ENCODE measurements at places on chromosomes 6 and 20.

DNA sequence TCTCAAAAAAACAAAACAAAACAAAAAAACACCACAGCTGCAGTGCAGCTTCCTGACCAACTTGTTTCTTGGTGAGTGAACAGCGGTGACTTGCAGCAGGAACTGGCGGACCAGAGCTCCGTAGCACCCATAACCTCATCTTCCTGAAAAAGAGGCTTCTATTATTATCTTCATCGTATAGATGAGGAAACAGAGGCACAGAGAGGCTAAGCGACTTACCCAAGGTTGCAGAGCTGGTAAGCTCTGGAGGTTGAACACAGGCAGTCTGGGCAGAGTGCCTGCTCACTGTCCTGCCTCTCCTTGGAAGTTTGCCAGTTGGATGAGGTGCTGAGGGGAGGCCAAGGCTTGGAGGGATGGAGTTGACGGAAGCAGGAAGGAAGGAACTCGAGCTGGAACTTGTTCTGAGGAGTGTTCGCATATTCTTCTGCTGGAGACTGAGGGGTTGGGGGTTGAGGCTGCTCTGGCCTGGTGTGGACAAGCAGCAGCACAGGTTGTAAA, 47.9 kb upstream of the CCDC167 start:
- no peak for DNase-seq

- no peak for DNase-seq
Observed at GRCh38 chr20:58268421-58268821, 40.0 kb upstream of the ANKRD60 start.

GRCh38 chr6:90586546-90586835, 381 bp downstream of the MAP3K7 start:
- DNase-seq: no peak

DNA sequence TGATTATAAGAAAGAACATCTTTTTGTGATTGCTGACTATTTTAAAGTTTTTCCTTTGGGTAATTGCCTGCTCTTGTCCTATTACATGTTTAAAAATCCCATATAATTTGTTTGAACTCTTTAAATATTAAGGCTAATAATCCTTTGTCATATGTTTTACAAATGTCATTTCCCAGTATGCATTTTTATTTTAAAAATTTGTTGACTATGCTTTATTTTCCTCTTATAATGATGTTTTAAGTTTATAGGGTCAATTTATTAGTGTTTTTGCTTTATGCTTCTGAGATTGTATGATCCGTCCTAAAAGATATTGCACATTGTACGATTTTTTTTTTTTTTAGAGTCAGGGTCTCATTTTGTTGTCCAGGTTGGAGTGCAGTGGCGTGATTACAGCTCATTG, 297.2 kb downstream of the RNF144B start:
- no peak for DNase-seq

GRCh38 chr20:18395544-18395943, 71.3 kb downstream of the DZANK1 start:
- DNase-seq: no peak

DNA sequence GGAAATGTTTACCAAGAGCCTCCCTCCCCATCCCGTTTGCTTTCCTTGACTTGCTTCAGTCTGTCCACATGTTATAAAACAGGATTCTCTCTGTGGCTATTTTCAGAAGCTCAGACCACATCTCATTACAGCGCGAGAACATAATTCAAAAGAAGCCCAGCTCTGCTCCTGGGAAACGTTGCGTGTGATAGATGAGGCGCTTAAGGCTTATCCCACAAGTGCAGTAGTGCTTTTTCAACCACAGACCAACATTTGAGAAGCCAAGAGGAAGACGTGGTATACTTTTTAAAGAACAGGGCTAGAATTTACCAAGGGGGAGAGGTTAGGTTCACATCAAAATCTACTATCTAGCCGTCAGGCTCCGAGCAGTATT, 239.5 kb downstream of the SLC24A3 start:
- no peak for DNase-seq

- no peak for DNase-seq
Observed at GRCh38 chr20:52978851-52979250, 6.7 kb downstream of the TSHZ2 start.

DNA sequence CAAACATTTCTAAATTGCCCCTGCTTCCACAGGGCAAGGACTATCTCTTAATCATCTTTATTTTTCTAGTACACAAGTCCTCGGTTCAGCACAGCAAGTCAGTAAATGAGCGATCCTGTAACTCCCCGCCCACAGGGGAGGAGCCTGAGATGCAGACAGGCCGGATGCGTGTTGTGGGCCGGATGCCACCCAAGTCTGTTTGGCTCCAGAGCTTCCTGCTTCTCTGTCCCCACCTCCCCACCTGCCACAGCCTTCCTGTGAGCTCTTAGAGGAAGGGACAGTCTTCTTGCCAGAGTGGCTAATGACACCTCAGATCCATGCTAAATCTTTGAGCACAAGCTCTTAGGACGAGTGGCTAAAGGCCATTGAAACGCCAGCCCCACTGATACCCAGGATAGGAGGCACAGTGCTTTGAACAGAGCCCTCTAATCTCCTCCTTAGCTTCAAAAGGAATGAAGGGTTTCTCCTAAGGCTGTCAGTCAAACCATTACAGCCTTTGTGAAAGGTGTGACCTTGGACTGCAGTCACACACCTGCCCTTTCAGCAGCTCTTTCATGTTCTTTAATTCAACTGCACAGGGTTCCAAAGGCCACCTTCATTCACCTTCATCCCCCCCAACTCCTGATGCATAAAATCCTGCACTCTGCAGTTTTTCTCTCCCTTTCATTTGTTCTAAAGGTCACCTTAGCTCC, 264.3 kb downstream of the TFAP2C start:
- no peak for DNase-seq

- peak; percentile 74 for DNase-seq
Observed at GRCh38 chr6:26331218-26332073, 33.6 kb upstream of the BTN3A2 start.

GRCh38 chr6:85096976-85097375, 332.6 kb upstream of the TBX18 start:
- DNase-seq: no peak

- no peak for DNase-seq
Observed at GRCh38 chr20:23754731-23755130, 4.0 kb upstream of the CST1 start.

- no peak for DNase-seq
Observed at GRCh38 chr6:131631625-131632289, 3.7 kb upstream of the MED23 start.

- peak; percentile 38 for DNase-seq
Observed at GRCh38 chr20:49846206-49846807, 33.7 kb downstream of the SLC9A8 start.

DNA sequence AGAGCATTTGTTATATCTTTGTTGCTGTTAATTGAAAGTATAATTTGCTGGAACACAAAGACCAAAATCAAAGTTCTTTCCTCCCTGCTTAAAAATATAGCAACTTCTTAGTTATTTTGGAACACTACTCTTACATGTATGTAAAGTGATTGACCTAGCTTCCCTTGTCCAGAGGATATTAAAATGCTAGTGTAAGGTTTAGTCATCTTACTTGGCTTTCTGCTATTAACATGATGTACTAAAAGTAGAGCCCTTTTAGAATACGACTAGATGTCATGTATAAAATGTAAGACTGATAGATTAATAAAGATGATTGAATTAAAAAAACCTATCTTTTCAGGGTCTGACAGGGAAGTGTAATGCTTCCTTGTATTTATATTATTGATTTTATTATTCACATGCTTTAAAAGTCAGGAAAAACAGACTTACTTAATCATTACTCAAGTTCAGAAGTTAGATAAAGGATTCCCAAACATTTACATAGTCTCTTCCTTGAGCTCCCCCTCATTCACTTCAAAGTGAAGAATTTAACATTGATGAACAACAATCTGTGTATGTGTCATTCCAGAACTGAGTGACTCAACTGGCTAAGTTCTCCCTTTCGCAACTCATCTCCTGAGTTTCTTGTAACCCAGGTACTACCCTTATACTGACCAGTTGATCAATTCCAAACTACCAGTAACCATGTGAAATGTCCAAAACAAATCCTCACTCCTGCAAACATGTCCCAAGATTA, 50.9 kb downstream of the BTBD9 start:
- DNase-seq: no peak

GRCh38 chr6:106516616-106517015, 112.7 kb downstream of the RTN4IP1 start:
- no peak for DNase-seq

- DNase-seq: no peak
Observed at GRCh38 chr6:20126102-20126752, 86.0 kb downstream of the MBOAT1 start.

- DNase-seq: no peak
Observed at GRCh38 chr20:24813496-24813895, 135.6 kb upstream of the CST7 start.

- DNase-seq: no peak
Observed at GRCh38 chr20:40563296-40563950, 125.6 kb downstream of the MAFB start.

- DNase-seq: no peak
Observed at GRCh38 chr6:10991115-10991514, 53.0 kb downstream of the ELOVL2 start.

GRCh38 chr6:41551086-41551700, 5.0 kb downstream of the FOXP4 start:
- no peak for DNase-seq

DNA sequence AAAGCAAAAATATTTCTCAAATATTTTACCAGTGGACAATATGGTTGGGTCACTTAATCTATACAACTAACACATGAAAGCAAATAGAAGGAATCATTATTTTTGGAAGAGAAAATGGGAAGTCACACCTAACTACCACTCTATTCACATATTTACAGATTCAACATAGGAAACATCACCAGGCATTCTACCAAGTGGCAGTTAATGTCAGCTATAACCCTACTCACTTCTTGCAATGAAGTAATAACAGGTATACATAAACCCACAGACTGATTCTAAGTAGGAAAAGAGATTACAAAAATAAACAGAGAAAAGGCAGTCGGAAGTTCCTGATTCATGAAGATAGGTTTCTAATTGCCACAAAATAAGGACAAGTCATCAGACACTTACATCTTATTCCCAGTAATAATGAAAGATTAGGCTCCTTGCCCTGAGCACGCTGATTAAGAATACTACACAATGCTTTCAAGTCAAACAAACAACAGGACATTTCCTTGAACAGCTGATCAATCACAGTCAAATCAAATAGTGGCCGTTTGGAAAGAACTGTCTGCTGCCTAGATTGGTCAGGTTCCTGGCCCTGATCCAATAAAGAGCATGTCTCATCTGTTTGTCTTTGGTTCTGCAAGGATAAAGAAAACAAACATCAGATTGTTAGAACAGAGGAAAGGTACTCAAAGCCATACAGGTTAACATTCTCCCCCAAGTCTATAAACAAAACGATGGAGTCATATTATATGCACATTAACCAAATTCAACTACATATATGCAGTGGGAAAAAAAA, 79.2 kb upstream of the PLN start:
- DNase-seq: no peak

DNA sequence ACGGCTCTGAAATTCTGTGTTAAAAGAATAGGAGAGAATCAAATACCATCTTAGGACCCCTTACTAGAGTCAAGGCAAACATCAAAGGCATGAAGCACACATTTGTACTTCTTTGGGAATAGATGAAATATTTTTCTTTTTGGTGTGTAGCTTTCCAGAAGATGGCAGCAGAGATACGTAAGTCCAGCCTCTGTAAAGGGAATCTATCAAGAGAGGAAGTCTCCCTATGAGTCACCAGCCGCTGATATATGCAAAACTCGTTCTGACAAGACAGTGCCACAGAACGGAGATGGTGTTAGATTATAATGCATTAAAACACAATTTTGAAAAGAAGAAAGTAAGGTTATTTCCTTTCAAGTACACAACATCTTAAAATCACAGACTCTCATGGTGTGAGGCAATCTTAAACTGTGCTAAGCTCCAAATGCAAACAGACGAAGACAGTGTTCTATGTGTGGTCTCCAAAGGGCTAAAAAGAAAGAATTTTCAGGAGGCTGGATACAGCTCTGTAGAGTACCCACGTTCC, 120.0 kb upstream of the AGPAT4 start:
- peak; percentile 76 for DNase-seq

GRCh38 chr6:34524499-34524898, 31.6 kb downstream of the SPDEF start:
- DNase-seq: no peak

- DNase-seq: no peak
Observed at GRCh38 chr6:125271486-125272159, 30.1 kb downstream of the HDDC2 start.

GRCh38 chr20:63641146-63641791, 12.0 kb downstream of the STMN3 start:
- DNase-seq: peak; percentile 51

- DNase-seq: no peak
Observed at GRCh38 chr6:130041594-130041993, 23.2 kb downstream of the L3MBTL3 start.

- DNase-seq: peak; percentile 49
Observed at GRCh38 chr6:56595490-56596122, 47.1 kb downstream of the DST start.

GRCh38 chr6:15677822-15678221, 15.0 kb upstream of the DTNBP1 start:
- DNase-seq: no peak

GRCh38 chr6:15389765-15390723, 144.2 kb downstream of the JARID2 start:
- DNase-seq: peak; percentile 87

DNA sequence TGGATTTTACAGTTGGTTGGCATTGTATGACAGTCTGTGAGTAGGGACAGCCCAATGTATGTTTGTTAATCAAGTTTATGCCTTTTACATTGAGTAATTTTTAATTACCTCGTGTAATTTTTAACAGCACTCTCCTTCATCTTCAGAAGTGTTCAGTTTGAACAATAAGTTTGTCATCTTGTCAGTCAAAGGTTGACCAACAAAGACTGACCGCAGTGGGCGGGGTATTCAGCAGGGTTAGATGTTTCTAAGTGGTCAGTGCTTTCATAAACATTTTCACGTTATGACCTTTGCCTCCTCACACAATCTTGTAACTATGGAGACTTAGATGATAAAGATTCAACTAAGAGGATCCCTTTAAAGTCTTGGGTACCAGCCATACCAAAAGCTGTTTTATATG, 40.8 kb downstream of the GFRA4 start:
- no peak for DNase-seq

DNA sequence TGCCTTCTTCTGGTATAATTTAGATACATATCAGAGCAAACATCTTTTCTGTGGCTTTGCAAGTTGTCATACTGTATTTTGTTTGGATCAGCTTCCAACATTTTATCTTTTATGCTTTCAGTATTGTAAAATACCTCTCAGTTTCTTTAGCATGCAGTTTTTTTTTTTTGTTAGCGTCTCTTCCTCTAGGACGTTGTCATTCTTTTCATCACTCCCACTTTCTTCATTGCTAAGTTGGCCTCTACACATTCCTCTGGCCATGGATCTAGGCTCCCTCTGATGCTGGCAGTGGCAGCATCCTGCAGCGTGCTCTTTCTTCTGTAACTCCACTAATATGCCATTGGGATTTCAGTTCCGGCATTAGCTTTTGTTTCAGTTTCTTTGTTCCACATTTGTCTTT, 21.7 kb downstream of the RPRD1B start:
- no peak for DNase-seq

GRCh38 chr6:119610265-119610664, 260.7 kb upstream of the MAN1A1 start:
- no peak for DNase-seq

Measured in retina (tissue), 1 donor.